ENCODE measurements at places on chromosomes 4 and X.

GRCh38 chr4:87580057-87580456 is 28.3 kb upstream of the DSPP start:
- no peak for DNase-seq

DNA sequence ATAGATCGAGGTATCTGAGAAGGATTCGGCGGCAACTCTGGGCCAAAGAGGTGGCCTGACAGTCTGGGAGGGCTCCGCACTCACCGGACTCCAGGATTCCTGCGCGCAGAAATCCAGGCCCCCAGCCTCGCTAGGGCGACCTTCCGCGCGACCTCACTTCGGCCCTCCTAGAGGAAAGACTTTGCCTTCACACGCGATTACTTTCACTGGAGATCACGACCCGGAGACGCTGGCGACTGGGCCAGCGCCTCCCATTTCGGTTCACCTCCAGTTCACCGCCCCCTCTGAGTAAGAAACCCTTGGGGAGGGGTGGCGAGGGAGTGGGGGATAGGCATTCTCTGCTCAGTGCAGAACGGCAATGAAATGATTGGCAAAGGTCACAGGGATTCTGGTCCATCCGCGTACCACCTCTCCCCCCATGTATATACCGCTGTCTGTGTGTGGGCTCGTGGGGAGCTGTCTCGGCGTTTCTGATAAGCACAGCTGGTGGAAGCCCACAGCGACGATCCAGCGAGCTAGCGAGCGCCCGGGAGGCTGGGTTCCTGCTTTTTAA is 2.5 kb downstream of the POU3F4 start:
- no peak for DNase-seq

DNA sequence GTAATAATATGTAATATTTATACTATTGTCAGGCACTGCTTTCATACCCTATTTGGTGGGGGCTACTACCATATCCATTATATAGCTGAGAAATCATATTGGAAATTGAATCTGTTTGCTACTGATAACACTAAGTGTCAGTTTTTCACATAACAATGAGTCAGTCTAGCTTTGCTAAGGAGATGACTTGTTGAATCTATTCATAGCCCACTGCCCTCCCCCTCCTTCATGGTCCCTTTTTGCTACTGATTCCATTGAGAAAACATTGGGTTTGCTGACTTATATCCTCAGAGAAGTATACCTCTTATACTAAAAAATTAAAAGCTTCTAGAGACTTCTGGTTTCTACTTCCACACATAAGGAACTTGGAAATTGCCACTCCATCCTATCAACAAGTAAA is 1898.4 kb downstream of the STIM2 start:
- no peak for DNase-seq

DNA sequence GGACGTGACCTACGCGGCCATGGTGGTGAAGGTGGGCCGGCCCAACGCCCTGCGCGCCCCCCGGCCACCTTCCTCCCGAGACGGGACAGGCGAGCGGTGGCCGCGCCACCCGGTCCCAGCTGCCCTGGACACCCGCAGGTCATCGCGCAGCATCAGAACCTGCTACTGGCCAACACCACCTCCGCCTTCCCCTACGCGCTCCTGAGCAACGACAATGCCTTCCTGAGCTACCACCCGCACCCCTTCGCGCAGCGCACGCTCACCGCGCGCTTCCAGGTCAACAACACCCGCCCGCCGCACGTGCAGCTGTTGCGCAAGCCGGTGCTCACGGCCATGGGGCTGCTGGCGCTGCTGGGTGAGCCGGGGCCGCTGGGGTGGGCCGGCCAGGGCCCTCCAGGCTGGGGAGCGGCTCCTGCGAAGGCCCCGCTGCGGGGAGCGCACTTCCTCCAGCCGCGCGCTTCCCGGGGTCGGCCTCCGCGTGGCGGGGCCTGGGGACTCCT is 9.0 kb upstream of the SLC26A1 start:
- DNase-seq, result no peak

GRCh38 chrX:3462166-3462508 is 115.7 kb upstream of the MXRA5 start:
- DNase-seq, result no peak

DNA sequence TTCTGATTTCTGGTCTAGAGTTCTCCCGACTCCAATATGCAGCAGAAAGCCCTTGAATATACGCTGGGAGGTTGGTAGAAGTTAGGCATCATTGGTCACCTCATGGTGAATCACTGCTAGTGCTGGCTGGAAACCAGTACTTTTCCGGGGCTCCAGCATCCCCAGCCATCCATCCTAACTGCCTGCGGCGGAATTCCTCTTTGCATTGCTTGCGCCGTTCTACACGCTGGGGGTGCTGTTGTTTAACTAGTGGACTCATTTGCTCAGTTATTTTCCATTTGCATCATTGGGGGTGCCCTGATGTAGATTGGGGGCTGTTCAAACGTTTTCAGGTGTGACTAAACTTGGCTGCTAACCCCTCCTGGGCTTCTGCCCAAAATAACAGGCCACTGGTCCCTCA is 23.3 kb upstream of the GPR50 start:
- DNase-seq, result peak; percentile 57

GRCh38 chr4:33339762-33340161 is 2619.6 kb downstream of the PCDH7 start:
- DNase-seq, result no peak

DNA sequence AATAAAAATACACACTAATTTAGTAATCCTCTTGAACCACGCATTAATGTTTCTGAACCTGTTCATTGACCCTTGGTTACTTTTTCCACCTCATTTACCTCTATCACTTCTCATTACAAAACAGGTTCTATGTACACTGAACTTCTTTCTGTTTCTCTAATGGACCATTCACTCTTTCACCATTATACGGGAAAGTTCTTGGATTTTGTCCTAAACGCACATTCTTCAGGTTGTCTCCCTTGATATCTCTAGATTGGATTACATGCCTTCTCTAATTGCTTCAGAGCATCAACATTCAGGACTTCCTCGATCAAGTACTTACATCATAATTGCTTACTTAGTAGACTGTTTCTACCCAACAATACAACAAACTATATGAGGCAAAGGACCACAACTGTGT is 359.4 kb upstream of the FSTL5 start:
- no peak for DNase-seq

DNA sequence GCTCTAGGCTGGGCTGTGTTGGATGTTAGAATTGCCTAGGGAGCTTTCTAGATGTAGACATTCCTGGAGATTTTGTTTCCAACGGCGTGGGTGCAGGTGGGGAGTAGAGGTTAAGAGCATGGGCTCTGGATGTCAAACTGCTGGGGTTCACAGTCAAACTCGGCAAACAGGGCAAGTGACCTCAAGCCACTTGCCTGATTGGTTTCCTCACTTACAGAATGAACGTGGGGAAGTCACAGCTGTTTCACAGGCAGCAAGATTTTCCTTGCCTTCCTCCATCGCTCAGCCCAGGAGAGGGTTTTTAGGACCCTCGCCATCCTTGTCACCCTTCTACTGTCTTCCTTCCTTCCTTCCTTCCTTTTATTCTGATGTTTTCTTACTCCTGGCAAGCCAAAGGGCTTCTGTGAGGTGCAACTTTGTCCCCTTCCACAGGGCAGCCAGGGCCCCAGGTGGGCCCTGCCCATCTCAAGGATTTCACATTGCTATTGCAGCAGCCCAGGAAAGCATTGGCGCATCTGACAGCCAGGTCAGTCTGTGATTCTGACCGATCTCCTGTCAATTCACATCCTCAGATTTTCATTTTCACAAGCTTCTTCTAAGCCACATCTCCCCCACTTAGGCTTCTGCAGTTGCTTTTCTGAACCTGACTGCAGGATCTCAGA is 7.0 kb downstream of the RTL5 start:
- DNase-seq, result no peak

- no peak for DNase-seq
Measured at GRCh38 chrX:139094671-139095592, 383.4 kb upstream of the FGF13 start.

GRCh38 chr4:110164856-110165255 is 33.6 kb downstream of the ELOVL6 start:
- peak; percentile 5 for DNase-seq

GRCh38 chr4:144574000-144574399 is 72.0 kb upstream of the HHIP start:
- no peak for DNase-seq

GRCh38 chrX:30835373-30835772 is 53.7 kb downstream of the TAB3 start:
- DNase-seq, result no peak

- no peak for DNase-seq
Measured at GRCh38 chrX:118553042-118553710, 57.6 kb downstream of the DOCK11 start.

DNA sequence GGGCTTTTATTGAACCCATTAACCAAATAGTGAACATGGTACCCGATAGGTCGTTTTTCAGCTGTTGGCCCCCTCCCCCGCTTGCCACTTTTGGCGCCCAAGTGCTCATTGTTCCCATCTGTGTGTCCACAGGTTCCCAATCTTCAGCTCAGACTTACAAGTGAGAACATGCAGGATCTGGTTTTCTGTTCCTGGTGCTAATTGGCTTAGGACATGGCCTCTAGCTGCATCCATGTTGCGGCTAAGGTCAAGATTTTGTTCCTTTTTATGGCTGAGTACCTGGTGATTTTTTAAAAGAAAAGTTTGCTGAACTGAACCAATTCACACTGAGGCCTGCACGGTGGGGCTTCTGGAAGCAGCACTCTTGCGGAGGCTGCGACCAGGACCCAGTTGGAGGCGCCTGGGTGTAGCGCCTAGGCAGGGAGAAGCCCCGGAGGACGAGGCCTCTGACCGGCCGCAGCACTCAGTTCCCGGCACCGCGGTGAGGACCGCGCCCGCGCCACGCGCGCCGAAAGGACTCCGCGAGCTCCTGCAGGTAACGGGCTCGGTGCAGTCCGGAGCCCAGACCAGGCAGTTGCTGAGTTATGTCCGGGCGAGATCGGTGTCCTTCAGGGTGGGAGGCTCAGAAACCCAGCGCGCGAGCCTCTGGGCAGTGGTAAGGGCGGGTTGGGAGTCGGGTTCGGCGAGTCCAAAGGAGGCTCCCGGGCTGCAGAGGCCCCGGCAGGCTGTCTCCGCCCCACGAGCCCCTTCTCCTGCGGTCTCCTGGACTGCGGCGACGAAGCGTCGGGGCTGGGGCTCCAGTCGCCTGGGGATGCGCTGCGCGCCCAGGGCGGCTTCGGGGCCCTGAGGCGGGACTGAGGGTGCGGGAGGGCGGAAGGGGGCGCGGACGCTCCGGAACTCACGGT is 15.8 kb upstream of the SLC25A4 start:
- DNase-seq, result no peak

GRCh38 chr4:53781629-53782457 is 190.6 kb upstream of the LNX1 start:
- DNase-seq, result no peak

GRCh38 chrX:12992544-12993118 is 17.7 kb downstream of the TMSB4X start:
- no peak for DNase-seq

DNA sequence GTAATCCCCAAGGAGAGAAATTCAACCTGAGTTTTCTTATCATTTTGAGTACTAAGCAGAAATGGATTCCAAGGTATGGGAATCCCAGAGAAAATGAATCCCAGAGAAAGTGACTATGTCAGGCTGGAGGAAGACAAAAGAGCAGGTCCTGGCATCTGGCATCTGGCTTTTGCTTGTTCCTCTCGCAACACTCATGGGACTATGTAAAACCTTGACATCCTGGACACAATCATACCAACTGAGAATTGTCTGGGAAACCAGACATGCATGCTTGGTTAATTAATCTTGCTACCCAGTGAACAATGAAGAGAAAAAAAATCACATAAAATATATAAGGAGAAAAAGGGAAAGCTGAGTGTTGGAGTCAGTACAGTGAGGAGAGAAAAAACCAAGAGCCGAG is 12.9 kb downstream of the DCAF8L1 start:
- no peak for DNase-seq

GRCh38 chrX:129686422-129686948 is 31.7 kb upstream of the APLN start:
- no peak for DNase-seq

GRCh38 chr4:101670897-101671296 is 119.6 kb upstream of the BANK1 start:
- no peak for DNase-seq

- no peak for DNase-seq
Measured at GRCh38 chr4:113773014-113773413, 11.5 kb upstream of the CAMK2D start.

GRCh38 chr4:88138561-88138960 is 19.9 kb downstream of the ABCG2 start:
- peak; percentile 46 for DNase-seq

DNA sequence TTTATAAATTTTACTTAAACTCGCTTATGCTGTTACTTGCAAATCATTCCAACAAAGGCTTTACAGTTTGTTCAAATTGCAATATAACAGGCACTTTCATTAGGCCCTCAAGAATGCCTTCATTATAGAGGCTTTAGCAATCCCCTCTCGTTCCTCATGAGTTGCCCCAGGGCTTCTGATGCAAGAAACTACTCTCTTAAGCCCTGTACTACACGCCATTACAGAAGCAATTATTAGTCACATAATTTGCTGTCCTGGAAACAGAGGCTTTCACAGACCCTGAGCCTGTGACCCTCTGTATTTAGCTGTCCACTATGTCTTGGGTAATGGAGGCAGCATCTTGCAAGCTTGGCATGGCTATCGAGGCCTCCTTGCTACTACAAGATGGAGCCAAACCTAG is 965.9 kb upstream of the DIAPH2 start:
- DNase-seq, result no peak

DNA sequence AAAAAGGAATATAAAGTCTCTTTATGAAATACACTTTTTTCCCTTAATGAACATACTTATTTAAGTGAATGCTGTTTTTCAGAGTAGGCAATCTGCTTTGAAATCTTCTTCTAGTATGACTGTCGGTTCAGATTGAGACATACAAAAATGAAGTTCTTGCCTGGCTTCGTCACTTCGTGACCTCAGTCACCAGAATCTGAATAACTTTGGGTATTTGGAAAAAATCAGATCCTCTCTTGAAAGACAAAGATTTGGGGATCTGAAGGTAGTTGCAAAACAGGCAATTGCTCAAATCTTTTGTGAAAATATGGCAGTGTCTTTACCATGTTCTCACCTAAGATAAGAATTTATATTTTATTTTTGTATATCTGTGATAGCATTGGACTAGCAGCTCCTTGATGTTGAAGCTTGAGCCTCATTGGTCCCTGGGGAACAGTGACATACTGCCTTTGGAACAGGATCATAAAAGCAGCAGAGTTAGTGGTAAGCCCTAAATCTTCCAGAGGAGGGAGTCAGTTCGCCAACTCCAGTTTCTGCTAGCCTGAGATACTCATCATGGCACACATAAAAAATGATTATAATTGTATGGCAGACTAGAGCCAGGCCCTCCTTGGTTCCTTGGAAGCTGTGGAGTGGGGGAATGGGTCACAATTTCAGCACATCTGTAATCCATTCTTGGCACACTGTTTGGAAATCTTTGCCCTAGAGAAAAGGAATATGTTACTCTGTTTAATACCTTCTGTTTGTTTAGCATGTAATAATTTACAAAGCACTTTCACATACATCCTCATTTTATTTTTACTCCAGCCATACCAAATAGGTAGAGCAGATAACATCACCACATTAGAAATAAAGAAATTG is 5.0 kb downstream of the ARFIP1 start:
- DNase-seq, result no peak

DNA sequence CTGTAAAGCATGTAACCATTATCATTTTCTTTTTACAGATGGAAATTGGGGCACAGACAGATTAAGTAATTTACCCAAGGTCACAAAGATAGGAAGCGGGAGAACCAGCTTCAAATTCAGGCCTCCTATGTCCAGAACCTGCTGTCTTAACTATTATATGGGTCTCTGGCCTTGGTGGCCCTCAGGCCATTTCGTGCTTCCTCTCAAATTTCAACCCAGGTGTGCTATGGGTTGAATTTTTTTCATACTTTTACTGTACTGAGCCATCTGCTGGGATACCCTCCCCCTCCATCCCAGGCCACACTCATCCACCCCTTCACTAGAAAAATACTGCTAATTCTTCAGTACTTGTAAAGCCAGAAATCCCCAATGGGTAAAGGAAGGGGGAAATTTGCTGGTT is 42.3 kb downstream of the KLF3 start:
- DNase-seq, result no peak
